Activated T-helper 17 cell treated with anti-CD3 and anti-CD28 coated beads, Interleukin-2, amount 50 U/mL, for 72 hours (primary cell): ENCODE measurements at places on chromosomes 1 and 21. TPM values are rescaled to one million over a fixed set of nuclear protein-coding genes. Genes with fewer than 3 reads are reported as not detected.

The SMG5 gene
- total RNA-seq = 75.7 TPM

The AMY2A gene
- total RNA-seq = not detected

The UBL4B gene
- not detected for total RNA-seq

The TMEM9 gene
- 25.7 TPM for total RNA-seq

The FAM229A gene
- 7.7 TPM for total RNA-seq

The LPAR3 gene
- 1.1 TPM for total RNA-seq

The CFAP107 gene
- not detected for total RNA-seq

The SH3D21 gene
- 24.4 TPM for total RNA-seq

The ODF2L gene
- total RNA-seq = 65.8 TPM

The IL10RB gene
- total RNA-seq = 46.7 TPM
